Thyroid gland (tissue), 4 donors: ENCODE measurements at places on chromosomes 3 and 15. TPM values are rescaled to one million over a fixed set of nuclear protein-coding genes. Genes with fewer than 3 reads are reported as not detected.
A peak's percentile ranks its signal among the peaks of the same experiment; 100 is the strongest.

DNA sequence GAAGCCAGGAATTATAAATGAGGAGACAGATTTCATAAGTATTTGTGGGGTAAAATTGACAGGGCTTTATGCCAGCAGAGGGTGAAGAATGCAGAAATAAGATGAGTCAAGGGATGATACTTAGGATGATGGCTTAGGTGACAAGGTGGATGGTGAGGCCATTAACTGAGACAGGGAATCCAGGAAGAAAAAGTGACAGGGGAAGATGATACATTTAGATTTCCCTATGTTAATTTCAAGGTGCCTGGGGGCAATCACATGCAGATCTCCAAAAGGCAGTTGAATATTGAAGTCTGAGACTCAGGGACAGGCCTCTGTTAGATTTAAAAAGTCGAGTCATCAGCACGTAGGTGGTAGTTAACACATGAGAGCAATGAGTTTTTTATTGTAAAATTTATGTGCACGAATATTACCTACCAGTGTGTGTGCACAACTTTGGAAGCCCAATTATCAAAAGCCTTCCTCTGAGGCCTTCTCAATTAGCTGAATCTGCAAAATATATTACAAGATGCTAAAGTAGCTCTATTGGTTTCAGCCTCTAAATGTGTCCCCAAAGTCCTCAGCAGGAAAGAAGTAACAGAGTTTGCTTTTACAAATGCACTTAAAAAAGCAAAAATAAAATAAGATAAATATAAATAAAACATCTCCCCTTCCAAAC is 67.9 kb upstream of the CHL1 start:
- DNase-seq = no peak

DNA sequence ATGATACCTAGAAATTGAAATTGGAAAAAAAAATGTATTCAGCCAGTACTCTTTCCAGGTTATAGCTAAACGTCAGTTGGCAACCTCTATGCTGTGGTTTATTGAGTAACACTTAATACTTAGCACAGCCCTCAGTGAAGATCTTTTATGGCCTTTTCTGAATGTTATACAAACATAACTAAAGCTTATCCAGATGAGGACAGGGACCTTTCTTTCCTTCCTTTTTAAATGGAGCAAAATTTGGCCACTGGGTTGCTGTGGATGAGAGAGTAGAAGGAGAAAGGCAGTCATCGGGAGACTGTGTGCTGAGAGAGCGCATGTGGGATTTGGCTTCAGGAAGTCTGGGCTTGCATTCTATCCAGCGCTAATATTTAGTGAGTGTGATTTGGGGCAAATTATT is 36.1 kb downstream of the IGF1R start:
- DNase-seq = no peak

DNA sequence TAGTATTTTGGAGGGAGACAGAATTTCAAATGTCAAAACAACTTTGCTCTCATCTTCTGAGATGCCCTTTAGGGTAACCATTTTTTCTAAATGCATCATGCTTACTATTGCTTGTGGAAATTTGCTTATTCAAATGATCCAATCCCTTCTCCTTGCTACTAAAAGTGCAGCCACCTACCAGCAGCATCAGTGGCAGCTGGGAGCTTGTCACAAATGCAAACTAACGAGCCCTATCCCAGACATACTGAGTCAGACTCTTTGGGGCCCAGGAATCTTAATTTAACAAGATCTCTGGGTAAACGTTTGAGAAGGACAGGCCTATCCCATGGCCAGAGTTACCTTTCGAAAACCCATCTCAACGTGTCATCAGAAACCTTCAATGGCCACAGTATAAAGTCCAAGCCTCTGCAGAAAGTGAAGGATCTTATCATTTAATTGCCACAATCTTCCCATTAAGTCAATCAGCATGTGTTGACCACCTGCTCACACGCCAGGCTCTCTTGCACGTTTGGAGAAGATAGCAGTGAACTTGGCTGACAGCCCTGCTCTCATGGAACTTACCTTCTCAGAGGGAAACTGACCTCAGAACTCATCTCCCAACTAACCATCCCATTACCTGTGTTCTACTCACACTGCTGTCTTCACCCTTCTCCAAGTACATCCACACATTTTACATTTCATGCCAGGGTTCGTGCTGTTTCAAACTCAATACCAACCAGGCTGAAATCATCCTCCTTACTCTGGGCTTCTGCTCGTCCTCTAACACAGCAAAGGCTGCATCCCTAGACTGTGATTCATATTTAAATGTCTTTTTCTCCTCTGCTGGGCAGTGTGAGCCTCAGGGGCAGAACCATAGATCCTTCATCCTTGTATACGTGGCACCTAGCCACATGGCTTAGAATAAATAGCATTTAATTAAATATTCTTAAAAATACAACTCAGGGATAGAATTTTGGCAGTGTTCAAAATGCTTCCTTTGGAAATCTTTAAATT is 24.8 kb upstream of the VGLL4 start:
- no peak for DNase-seq

DNA sequence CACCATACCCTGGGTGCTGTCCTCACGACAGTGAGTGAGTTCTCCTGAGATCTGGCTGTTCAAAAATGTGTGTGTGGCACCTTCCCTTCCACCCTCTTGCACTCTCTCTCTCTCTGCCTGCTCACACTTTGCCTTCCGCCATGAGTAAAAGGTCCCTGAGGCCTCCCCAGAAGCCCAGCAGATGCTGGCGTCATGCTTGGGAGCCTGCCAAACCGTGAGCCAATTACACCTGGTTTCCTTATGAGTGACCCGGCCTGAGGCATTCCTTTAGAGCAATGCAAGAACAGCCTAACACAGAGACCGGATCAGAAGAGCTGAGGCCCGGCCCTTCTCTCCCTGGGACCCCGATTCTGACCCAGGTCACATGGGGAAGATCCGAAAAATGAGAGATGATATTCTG is 15.4 kb downstream of the TMEM44 start:
- peak; percentile 60 for DNase-seq

The SLC24A5 gene
- total RNA-seq = not detected

DNA sequence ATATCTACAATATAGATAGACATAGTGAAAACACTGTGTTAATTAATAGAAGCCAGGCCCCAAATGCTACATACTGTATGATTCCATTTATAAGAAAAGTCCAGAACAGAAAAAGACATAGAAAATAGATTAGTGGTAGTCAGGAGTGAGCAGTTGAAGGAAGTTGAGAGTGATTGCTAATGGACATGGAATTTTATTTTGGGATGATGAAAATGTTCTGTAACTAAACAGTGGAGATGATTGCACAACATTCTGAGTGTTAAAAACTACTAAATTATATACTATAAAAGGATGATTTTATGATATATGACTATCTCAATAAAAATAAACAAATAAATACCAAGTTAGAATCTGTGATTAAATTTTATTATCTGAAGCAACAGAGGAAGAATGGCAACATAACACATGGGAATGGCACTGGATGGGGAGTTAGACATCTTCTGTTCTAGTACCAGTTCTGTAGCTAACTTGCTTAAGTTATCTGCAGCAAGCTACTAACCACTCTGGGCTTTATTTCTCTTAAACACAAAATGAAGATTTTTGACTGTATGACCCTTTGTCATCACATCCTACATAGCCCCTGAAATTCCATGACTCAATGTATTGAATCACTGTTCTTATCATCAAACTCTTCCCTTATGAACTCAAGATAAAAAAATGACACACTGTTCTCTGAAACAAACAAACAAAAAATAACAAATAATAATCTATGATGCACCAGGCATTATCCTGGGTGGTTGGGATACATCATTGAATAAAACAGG is 612.7 kb downstream of the TBL1XR1 start:
- DNase-seq = no peak

DNA sequence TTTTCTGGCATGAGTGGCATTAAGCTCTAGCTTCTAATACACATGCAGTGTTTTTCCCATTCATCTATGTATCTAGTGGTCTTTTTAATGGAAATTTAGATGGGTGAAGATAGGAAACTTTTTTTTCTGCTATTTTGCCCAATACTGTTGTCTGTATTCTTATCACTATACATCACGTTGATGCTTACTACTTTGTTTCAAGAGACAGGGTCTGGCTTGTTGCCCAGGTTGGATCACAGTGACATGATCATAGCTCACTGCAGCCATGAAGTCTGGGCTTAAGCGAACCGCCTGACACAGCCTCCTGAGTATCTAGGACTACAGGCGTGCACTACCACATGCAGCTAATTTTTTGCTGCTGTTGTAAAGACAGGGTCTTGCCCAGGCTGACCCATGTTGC is 84.6 kb downstream of the PEAK1 start:
- no peak for DNase-seq

GRCh38 chr3:10646531-10647335 is 141.3 kb upstream of the ATP2B2 start:
- DNase-seq = no peak

The ITIH1 gene
- total RNA-seq = not detected

DNA sequence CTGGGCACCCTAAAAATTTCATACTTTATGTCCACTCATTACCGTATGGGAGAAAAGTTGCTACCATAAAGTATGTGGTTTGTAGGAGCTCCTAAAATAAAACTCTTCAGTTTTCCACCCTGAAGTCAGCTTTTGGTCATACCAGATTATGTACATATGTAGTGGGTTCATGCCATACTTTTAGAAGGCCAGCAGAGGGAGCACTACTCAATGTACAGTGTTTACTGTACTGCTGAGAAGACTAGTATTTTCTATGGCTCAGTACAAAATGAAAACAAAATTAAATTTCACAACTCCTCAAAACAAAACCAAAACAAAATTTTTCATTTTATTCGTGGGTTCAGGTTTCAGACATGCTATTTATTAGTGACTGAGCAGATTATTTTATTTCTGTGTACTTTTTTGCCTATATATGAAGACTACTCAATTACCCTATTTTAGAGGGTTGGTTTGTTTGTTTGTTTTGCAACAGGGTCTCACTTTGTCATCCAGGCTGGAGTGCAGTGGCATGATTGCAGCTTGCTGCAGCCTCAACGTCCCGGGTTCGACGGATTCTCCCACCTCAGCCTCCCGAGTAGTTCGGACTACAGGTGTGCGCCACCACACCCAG is 24.3 kb downstream of the NXPE3 start:
- peak; percentile 23 for DNase-seq

The CHSY1 gene
- 18.4 TPM for total RNA-seq

DNA sequence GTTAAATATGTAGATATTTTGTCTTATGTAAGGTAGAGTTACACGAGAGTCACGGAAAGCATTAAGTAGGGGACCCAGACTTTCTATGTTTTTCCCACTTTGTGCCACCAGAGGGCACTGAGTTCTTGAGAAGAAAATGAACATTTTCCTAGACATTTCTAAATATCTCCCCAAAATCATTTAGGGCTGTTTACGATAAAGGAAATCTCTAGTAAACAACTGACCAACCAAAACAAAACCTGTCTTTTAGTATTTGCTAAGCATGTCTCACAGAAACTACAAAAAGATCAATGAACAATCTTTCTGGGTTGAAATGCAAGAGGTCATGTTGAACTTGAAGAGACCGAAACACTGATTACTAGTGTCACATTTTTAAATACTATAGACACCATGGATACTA is 16.1 kb downstream of the POU1F1 start:
- peak; percentile 44 for DNase-seq

The SPCS1 gene
- total RNA-seq = 134 TPM

GRCh38 chr15:101324524-101325177 is 29.6 kb upstream of the SNRPA1 start:
- no peak for DNase-seq

DNA sequence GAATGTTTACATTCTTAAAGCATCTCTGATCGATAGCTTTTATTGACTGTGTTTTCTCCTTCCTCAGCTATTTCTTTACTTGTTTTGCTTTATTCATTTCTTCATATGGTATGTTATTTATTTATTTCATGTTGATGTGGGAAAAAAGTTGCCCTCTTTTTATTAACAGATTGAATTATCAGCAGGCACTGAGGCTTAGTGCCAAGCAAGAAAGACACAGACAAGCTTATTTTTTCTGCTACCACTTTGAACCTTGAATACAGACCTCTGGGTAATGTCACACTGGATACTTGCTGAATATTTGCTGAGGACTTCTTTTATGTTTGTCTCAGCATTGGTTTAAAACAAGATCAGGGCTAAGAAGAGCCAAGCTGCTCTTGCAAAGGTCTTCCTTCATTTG is 162.0 kb upstream of the CNTN6 start:
- DNase-seq = no peak

GRCh38 chr3:113006359-113007056 is 15.7 kb downstream of the GTPBP8 start:
- DNase-seq = no peak

The CACNA1D gene
- 36.9 TPM for total RNA-seq

DNA sequence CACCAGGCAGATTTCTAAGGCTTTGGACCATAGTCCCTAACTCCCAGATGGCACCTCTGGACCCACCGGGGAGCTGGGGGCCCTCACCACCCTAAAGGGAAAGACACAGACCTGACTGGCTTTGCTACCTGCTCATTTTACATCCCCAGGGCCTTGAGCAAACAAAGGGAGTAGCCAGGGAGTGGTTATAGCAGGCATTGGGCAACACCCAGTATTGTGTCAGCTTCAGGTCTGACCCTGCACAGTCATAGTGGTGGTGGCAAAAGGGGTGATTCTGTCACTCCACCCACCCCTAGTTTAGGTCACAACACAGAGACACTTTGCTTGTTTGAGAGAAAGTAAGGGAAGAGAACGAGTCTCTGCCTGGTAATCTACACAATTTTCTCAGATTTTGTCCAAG is 352.5 kb downstream of the DIPK2A start:
- no peak for DNase-seq

DNA sequence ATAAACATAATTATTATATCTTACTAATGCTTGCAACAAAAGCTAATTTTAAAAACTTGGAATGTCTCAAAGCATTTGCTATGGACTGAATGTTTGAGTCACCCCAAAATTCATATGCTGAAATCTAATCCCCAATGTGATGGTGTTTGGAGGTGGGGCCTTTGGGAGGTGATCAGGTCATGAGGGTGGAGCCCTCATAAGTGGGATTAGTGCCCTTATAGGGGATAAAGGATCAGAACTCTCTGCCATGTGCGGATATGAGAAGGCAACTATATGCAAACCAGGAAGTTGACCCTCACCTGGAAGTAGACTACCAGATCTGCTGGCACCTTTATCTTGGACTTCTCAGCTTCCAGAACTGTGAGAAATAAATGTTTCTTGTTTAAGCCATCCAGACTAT is 137.7 kb downstream of the LIPC start:
- DNase-seq = no peak

The TGM4 gene
- total RNA-seq = 0.33 TPM

GRCh38 chr15:79425591-79426295 is 6.4 kb upstream of the MINAR1 start:
- DNase-seq = no peak

DNA sequence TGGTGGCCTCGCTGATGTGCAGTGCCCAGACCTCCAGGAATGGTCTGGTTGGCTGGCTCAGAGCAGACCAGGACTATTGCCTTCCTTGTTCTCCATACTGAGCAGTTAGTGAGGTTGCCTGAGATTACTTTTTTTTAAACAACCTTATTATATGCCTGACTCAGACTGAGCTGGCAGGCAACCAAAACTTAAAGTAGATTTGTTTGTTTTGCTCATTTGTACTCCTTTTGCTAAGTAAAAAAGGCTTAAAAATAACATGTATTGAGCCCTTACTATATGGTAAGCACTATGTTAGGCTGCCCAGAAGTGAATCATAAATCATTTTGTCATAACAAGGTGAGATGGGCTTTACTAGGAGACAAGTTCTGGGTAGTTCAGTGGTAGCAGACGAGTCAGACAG is 92.4 kb downstream of the GHSR start:
- DNase-seq = no peak

The VGLL3 gene
- total RNA-seq = 11.4 TPM
